ENCODE measurements at places on chromosomes 11 and 22. TPM values are rescaled to one million over a fixed set of nuclear protein-coding genes. Genes with fewer than 3 reads are reported as not detected.

TUG1 gene
- 44.9 TPM for polyA plus RNA-seq

NOX4 gene
- polyA plus RNA-seq: 3.9 TPM

IL18 gene
- 7.7 TPM for polyA plus RNA-seq

KREMEN1 gene
- polyA plus RNA-seq: 15.4 TPM

MPZL3 gene
- 1.2 TPM for polyA plus RNA-seq

PRR5L gene
- 9.2 TPM for polyA plus RNA-seq

YPEL1 gene
- 8.5 TPM for polyA plus RNA-seq

DNA sequence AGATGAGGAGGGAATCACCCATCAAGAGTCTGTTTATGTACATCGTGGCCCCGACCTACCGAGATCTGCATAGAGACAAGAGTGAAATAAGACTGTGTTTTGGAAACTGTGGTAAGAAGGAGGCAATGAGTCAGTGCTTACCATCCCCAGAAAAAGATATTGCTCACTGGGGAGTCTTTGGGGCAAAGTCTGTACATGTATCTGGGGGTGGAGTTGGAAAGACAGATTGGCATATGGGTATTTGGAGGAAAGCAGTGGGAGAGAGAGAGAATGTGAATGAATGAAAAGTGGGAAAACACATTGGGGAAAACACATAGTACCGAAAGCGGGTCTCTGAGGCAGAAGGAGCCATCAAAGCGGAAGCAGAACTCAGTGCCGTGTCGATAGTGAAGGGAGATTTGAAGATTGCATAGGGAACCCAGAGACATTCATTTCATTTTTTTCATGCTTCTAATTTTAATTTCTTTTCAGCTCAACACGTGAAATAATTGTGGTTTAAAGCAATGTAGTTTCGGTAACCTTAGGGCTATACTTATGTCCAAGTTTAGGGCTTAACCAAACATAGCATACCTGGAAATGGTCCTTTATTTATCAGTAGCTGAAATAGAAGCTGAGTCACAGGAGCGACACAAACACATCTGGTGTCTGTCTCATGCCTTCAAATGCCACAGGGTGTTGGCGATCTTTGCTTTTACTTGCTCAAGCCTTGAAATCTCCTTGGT lies 98.6 kb upstream of the CD44 start:
- DNase-seq: no peak

- DNase-seq: no peak
Measured at GRCh38 chr22:36125434-36125833, 35.1 kb downstream of the APOL3 start.

DNA sequence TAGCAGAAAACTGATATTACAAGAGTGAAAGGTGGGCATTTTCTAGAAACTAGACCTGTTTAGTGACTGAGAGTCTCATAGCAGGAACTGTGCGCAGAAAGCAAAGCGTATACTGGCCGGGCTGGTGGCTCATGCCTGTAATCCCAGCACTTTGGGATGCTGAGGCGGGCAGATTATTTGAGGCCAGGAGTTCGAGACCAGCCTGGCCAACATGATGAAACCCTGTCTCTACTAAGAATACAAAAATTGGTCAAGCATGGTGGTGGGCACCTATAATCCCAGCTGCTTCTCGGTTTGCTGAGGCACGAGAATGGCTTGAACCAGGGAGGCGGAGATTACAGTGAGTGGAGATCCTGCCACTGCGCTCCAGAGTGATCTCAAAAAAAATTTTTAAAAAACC lies 1.8 kb upstream of the NUP98 start:
- no peak for DNase-seq

GRCh38 chr11:132892876-132893275 lies 639.4 kb downstream of the OPCML start:
- no peak for DNase-seq

DNA sequence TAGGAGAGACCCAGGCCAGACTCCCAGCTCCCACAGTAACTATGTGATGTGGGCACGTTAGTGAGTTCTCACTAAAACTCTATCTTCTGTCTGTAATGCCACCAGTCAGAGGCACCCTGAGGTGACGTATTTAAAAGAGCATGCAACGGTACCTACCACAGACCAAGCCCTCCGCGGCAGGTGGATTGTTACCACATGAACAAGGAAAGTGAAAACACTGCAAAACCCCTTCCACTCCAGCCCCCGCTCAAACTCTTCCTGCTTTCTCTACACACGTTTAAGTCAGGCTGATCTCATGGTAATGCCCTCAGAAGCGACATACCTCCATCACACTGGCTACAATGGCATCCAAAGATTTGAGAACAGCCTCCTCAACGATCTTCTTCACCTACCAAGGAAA lies 36.7 kb downstream of the SERPIND1 start:
- DNase-seq: no peak

DNA sequence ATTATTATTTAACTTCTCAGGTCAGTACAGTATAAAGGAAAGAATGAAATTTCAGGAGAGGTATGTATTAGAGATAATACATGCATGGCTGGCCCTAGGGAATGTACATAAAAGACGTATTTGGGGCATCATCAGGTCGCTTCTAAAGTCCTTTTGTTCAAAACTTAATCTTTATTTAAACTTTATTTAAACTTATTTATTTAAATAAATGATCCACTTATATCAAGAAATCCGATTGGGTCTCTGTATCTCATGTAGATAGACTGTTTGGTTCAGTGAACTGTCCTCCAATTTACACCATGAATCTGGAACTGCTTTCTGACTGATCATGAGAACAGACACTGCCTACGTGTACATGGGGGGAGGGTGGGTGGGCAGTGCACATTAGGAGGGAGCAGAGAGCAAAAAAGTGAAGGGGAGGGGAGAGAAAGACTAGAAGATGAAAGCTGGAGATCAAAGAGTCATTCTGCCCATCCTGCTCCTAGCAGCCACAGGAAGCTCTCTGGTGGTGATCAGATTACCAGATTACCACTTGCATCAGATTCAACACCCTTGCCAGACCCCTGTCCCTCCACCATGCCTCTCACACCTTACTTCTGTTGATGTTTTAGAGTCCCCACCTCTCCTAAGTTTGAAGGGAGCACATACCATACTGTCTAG lies 92.1 kb upstream of the MTMR2 start:
- no peak for DNase-seq

- DNase-seq: peak; percentile 12
Measured at GRCh38 chr22:29218758-29219408, 13.2 kb downstream of the EMID1 start.

- no peak for DNase-seq
Measured at GRCh38 chr22:45478108-45478771, 24.4 kb upstream of the FBLN1 start.

DNA sequence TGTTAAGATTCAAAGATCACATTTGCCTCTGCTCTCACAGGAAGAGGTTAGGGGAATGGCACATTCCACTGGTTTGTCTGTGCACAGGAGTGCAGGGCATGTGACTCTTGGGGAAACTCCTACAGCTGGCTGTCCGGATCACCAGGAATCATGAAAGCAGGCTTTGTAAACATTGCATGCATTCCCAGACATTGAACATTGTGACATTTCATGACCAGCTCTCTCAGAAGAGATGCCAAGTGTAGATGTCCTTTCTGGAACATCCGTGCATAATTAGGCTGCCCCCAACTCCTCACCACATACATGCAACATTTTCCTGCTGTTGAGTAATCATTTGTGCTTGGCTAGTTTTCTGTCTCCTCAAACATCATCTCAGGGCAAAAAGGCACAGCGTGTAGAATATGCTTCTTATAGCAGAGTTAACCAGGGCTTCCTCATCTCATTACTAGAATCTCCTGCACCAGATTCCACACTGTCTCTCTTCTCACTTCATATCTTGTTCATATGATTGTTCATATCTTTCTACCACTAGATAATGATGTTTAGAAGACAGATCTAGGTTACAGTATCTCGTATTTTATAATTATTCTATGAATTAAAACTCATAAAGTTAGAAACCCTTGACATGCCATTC lies 694.7 kb downstream of the NTM start:
- no peak for DNase-seq

DNA sequence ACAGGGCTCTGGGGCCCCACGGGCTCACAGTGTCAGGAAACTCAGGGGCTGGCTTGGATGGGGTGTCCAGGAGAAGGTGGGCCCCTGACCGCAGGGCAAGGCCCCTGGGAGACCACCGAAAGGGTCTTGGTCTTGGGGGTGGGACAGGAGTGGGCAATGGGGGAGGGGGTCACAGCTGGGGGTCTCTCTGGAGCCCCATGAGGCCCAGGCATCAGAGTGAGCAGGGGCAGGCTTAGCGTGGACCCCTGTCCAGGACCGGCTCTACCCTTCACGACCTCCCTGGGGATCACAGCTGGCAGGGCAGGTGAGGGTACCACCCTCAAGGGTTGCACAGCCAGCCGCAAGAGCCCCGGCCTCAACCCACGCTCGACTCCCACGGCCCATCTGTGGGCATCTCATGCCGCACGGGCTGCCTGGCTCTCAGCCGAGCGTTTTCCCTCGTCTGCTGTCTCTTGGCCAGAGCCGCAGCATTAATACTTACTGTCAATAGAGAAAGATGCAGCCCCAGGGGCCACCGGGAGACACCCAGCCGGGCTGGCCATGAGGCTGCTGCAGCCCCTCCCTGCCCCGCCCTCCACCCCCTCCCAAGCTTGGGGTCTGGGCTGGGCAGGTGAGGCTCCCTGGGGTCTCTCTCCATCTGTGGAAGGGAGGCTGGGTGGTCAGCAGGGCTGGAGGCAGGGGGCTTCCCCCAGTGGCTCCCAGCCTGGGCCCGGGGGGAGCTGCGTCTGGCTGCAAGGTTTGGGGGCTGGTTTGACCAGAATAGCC lies 662 bp downstream of the MUC5B start:
- DNase-seq: no peak

- no peak for DNase-seq
Measured at GRCh38 chr11:10314199-10315072, 9.6 kb downstream of the ADM start.

DNA sequence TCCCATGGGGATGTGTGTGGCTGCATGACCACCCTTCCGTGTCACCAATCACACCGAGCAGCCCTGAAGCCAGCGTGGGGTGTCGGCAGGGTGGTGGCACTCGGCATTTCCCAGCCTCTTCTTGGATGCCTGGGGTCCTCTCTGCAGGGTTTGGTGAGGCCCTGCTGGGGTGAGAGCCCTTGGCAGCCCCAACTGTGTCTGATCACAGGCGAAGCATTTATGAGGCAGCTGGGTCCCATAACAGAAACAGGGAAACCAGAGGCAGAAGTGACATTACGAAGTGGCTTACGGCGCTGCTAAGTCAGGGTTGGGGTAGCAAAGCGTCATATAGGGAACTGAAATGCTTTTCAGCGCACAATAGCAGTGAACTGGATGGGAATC lies 92.3 kb upstream of the SEPTIN5 start:
- DNase-seq: no peak

- DNase-seq: peak; percentile 87
Measured at GRCh38 chr11:59753650-59754493, 1.3 kb upstream of the STX3 start.

DNA sequence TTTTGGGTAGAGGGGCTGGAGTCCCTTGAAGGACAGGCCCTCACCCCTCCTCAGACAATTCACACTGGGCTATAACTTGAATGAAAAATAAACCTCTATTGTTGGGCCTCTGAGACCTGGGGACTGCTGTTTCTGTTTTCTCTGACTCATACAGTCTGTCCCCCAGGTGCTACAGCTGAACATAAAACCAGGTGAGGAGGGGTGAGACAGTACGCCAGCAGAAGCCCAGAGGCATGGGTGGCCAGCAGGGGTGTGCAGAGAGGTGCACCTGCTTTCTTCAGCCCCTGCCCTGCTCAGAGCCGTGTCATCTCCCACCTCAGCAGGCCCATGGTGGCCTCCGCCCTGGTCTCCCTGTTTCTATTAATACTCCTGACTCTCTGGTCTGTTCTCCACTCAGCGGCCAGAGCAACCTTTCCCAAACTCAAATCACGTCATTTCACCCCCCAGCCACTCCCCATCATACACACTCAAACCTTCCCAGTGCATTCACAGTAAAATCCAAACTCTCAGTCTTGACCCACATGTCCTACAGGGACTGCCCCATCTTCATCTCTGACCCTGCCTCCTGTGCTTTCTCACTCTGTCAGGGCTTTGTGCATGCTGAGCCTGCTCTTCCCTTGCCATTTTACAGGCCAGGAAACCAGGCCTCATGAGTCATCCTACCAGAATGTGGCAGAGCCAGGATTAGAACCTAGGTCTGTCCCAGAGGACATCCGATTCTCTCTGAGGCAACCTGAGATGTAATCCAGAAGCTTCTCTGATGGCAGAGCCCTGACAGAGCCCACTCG lies 5.4 kb upstream of the IL2RB start:
- no peak for DNase-seq

DNA sequence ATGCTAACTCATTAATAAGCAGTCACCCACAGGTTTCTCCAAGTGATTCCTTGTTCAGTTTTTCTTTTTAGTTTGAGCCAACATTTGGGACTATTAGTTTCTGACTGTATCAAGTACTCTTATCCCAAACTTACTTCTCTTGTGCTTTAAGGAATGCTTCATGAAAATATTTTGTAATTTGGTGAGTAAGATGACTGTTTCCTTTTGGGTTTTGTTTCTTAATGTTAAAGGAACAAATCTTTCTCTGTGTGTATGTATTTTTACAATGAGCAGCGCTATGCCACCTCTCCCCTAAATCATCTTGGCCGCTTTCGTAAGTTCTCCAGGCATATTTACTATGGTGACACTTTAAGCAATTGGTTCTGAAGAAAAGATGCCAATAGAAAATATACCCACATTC lies 72.4 kb downstream of the LDLRAD3 start:
- DNase-seq: no peak

DNA sequence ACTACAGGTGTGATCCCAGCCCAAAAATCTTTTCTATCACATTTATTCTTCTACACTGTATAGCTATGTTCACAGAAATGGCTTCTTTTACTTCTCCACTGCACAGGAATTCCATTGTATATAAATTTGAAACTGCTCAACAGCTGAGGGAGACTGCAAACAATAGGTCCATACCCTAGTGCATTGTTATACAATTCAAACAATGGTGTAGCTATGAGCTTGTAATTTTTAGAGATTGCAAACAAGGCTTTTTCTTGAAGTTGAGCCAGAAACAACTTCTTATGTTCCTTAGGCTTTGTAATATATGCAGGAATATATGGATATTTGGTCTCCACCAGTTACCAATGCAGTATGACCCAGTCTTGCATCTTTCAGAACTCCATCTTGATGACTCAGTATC lies 19.5 kb upstream of the SIK3 start:
- no peak for DNase-seq

GRCh38 chr11:44750551-44751465 lies 24.0 kb downstream of the TSPAN18 start:
- DNase-seq: no peak

DNA sequence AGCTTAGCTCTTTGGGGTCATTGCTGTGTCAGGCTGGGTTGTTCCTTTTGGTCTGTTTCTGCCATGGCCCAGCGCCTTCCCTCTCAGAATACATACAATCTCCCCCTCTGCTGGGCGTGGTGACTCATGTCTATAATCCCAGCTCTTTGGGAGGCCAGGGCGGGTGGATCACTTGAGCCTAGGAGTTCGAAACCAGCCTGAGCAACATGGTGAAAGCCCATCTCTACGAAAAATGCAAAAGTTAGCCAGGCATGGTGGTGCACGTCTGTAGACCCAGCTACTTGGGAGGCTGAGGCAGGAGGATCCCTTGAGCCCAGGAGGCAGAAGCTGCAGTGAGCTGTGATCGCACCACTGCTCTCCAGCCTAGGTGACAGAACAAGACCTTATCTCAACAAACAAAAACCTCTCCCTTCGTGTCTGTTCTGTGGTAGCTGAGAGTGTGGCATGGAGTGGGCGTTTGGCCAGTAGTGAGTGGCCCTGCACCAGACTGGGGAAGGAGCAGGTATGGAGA lies 46.7 kb upstream of the RAB1B start:
- no peak for DNase-seq

GRCh38 chr11:82864268-82864667 lies 36.0 kb downstream of the PRCP start:
- DNase-seq: no peak

Measured in ovary (tissue), 10 donors.